ENCODE measurements at places on chromosomes 11 and 22.

DNA sequence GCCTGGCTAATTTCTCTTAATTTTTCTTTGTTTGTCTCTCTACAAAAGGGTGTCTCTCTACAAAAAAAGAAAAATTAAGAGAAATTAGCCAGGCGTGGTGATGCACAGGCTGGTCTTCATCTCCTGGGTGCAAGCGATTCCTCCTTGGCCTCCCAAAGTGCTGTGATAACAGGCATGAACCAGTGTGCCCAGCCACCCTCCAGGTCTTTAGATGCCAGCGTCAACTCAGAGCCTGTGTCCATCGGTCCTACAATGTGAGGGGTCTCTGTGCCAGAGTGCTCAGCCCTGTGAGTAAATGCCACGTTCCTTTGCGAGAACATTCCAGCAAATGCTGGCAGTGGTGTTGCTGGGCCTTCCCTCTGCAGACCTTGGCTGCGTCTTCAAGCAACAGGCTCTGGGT, 62.7 kb downstream of the IGF2 start:
- DNase-seq = no peak

- DNase-seq = no peak
Observed at GRCh38 chr22:35608088-35608487, 9.0 kb downstream of the MB start.

DNA sequence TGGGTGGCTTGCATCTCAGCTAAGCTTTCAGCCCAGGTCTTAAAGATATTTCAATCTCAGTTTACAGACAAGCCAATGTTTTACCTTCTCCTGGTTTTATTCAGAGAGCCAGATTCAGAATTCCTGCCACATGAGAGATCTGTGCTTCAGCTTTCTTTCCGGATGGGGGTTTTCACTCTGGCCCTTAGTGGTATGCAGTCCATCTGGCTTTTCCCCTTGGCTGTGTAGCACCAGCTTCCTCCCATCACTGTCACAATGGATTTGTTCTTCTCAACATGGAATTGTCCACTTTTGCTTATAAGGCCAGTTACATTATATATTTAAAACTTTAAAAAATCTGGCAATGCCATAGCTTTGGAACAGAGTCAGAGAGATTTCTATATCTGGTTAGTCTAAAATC, 303.9 kb downstream of the ETS1 start:
- DNase-seq = peak; percentile 67

DNA sequence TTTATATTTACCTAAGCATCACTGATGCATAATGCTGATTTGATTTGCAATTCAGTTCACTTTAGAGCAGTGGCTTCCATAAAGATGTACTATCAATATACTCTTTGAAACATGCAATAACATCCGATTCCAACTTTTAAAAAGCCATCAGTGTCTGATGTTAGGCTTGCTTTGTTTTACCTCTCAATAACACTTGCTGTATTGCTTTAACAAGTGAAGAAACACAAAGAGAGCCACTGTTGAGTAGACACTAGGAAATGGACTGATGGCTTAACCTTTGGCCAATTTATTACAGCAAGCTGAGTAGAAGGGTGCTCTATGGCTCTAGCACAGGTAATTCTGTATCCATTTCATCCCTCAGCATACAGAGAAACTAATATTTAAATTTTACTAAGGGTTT, 122.1 kb downstream of the FCHSD2 start:
- DNase-seq = no peak
